Progenitor cell of endocrine pancreas (in vitro differentiated cells): ENCODE measurements at places on chromosomes 4 and X. TPM values are rescaled to one million over a fixed set of nuclear protein-coding genes. Genes with fewer than 3 reads are reported as not detected.

The FAT4 gene
- total RNA-seq = 1.7 and 2.5 TPM in 2 replicates

GRCh38 chr4:173013232-173013930, 155.2 kb upstream of the GALNT7 start:
- H3K4me1 ChIP-seq = peaks cover 2% of the 10 kb centered on the region
- peak; percentile 54 for DNase-seq
- no peaks in the 10 kb centered on the region for H3K36me3 ChIP-seq
- no peaks in the 10 kb centered on the region for H3K27me3 ChIP-seq
- no peak overlapping the region for H3K4me3 ChIP-seq
- no peak overlapping the region for H3K27ac ChIP-seq

DNA sequence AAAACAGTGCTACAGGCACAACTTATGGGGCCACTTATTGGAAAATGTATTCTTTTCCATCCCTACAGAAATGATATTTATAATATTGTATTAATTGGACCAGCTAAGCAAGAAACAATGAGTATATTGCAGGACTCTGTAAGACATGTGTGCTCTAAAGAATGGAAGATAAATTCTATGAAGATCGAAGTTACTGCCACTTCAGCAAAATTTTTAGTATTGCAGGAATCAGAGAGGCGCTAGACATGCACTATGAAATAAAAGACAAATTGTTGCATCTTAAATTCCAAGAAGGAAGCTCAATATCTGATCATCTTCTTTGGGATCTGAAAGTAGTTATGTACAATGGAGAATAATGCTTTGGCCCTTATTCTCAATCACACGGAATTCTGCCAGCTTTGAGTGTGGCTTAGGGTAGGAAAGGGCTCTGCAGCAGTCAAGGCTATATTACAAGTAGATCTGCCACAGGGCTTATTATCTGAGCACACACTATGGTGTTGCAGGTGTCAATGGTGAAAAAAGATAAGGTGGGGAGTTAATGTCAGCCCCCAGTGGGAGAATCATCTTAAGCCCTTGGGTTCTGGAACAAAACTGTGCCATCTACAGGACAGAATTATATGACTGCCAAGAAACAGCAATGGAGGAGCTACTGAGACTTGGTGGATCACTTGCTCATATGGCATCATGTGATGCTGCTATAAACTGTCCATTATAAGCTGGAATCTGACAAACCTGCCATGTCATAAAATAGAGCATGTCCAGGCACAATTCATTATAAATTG, 334.0 kb upstream of the NDST3 start:
- no peak overlapping the region for H3K4me3 ChIP-seq
- no peaks in the 10 kb centered on the region for H3K36me3 ChIP-seq
- peaks cover 6% of the 10 kb centered on the region for H3K4me1 ChIP-seq
- no peak overlapping the region for H3K27ac ChIP-seq
- DNase-seq = no peak

GRCh38 chrX:63282077-63282476, 69.1 kb downstream of the SPIN4 start:
- H3K4me3 ChIP-seq = no peak overlapping the region
- DNase-seq = no peak
- no peaks in the 10 kb centered on the region for H3K4me1 ChIP-seq
- H3K36me3 ChIP-seq = no peaks in the 10 kb centered on the region

DNA sequence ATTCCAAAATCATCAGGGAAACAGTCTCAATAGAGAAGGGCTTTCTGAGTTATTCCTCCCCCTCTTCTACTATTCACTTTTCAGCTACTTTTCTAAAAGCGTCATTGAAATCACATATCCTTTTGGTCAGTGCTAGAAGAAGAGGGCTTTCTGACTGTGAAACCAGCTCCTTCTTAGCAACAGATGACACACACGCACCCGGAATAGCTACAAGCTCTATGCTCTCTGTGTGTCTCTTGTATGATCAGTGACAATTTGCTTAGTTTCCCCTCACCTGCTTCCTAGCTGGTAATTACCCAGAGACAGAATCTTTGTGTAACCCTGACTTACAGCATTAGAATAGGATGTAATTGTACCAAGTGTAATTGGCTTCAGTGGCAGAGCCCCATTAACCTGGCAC, 268.1 kb upstream of the SLITRK2 start:
- H3K27ac ChIP-seq = no peak overlapping the region
- H3K4me3 ChIP-seq = no peak overlapping the region
- H3K36me3 ChIP-seq = no peaks in the 10 kb centered on the region
- no peak for DNase-seq
- no peaks in the 10 kb centered on the region for H3K27me3 ChIP-seq

GRCh38 chrX:20143561-20143960, 1.9 kb upstream of the EIF1AX start:
- peaks cover 2% of the 10 kb centered on the region for H3K36me3 ChIP-seq
- H3K27ac ChIP-seq = no peak overlapping the region
- DNase-seq = no peak
- peaks cover 13% of the 10 kb centered on the region for H3K4me1 ChIP-seq
- no peak overlapping the region for H3K4me3 ChIP-seq
